Thoracic aorta (tissue), 2 donors: ENCODE measurements at places on chromosomes 4 and X. TPM values are rescaled to one million over a fixed set of nuclear protein-coding genes. Genes with fewer than 3 reads are reported as not detected.

DNA sequence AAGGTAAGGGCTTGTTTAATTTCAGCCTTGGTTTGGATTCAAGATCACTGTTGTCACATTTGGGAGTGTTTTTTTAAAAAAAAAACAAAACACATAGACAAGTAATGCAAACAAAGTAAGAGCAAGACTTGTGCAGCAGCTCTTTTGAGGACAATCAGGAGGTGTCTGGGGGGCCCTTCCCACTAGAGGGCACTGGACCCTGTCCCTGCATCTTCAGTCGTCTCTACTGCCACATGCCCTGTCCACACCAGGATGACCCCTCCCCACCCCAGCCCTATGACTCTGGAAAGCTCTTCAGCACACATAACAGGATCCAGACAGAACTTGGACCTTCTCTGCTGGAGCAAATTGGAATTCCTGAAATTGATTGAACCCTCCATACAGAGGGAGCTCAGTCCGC, 71.0 kb downstream of the USP46 start:
- no peak for DNase-seq
- no peaks in the 10 kb centered on the region for H3K27me3 ChIP-seq
- H3K4me1 ChIP-seq: peaks cover 44% of the 10 kb centered on the region

GRCh38 chr4:95204873-95205272, 343.9 kb downstream of the UNC5C start:
- H3K27me3 ChIP-seq: no peaks in the 10 kb centered on the region
- no peak overlapping the region for H3K27ac ChIP-seq
- no peaks in the 10 kb centered on the region for H3K36me3 ChIP-seq
- H3K4me3 ChIP-seq: no peak overlapping the region
- H3K4me1 ChIP-seq: no peaks in the 10 kb centered on the region

DNA sequence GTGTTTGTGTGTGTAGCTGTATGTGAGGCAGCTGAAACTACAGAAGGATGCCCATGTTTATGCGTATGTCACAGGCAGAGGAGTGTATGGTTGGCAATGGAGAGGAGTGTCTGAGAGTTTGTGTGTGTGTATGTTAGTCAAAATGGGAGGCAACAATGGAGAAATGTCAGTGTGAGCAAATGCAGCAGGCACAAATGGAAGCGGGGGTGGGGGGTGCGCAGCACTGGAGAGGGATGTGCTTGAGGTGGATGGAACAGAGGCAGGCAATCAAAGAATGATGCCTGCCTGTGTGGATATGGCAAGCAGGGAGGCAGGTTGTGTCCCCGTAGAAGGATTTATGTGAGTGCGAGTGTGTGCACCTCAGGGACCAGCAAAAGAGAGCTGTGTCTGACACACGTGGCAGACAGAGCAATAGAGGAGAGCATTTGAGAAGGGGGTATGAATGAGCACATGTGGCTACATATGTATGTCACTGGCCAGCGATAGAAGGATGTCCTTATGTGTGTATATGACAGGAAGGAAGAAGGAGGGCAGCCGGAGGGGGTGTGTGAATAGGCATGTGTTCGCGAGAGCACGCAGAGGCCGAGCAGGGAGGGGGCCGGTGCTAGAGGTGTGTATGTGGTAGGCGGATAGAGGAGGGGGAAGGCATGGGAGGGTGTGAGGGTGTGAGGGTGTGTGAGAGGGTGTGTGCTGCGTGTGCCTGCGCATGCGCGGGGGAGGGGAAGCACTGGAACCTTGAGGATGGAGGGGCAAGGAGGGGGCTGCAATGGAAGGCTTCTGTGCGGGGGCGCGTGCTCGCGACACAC, 1.1 kb downstream of the PJA1 start:
- H3K27me3 ChIP-seq: no peaks in the 10 kb centered on the region
- no peaks in the 10 kb centered on the region for H3K36me3 ChIP-seq
- DNase-seq: no peak
- no peak overlapping the region for H3K27ac ChIP-seq

- no peaks in the 10 kb centered on the region for H3K27me3 ChIP-seq
- H3K36me3 ChIP-seq: no peaks in the 10 kb centered on the region
- H3K4me1 ChIP-seq: no peaks in the 10 kb centered on the region
- no peak for DNase-seq
- H3K27ac ChIP-seq: no peak overlapping the region
These were observed 172.0 kb downstream of the FBXO8 start for GRCh38 chr4:174111422-174111821.

The BBS12 gene
- total RNA-seq: 3.0 TPM

The KDR gene
- 10.0 TPM for total RNA-seq

The GPR82 gene
- 0.41 TPM for total RNA-seq

DNA sequence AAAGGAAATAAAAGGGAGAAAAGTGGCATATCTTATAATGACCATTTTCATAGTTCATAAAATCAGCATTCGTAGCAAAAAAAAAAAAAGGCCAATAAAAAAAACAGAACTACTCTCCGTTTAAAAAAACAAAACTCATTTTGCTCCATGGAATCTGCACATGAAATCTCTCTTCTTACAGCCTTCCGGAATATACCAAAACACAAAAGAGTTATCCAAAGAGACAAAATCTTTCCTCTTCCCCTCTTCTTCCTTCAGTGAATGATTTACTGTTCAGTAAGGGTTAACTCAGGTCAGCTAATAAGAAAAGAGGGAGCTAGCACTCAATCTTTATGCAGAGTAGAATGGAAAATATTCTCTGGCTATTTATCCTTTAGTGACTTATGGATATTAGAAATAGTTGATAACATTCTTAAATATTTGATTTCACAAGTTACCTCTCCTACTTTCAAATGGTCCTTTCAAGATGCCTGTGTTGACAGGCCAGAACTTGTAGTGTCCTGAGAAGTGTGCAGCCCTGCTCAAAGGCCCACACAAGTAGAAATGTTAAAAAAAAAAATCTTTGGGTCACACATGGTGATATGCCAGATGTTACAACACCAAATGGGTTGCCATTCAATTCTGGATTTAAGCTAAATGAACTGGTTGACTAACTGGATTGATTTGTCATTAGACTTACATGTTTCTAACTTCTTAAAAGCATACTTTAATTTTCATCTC, 42.1 kb downstream of the PDGFC start:
- H3K27me3 ChIP-seq: no peaks in the 10 kb centered on the region
- no peak overlapping the region for H3K27ac ChIP-seq
- H3K4me1 ChIP-seq: peaks cover 4% of the 10 kb centered on the region
- no peak for DNase-seq

- H3K27ac ChIP-seq: peak overlapping the region; percentile 47
- DNase-seq: no peak
- H3K4me3 ChIP-seq: no peak overlapping the region
- no peaks in the 10 kb centered on the region for H3K36me3 ChIP-seq
- no peaks in the 10 kb centered on the region for H3K4me1 ChIP-seq
These were observed 18.0 kb downstream of the HDAC8 start for GRCh38 chrX:72554448-72555140.

DNA sequence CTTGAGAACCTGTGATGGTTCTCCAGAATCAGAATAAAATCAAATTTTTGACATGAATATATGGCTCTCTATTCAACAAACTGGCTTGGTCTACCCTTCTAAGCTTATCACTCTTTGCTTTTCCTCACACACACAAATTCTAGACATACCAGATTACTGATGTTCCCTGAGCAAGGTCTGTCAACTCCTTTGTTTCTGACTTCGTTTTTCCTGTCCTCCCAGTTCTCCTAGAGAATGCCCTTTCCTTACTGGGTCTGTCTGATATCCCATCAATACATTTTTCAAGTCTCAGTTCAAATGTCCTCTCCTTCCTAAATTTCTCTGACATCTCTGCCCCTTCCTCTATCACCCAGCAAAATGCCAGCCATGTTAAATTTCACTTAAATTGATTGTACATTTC, 202.1 kb upstream of the IGFBP7 start:
- H3K27ac ChIP-seq: no peak overlapping the region
- H3K4me3 ChIP-seq: no peak overlapping the region
- no peaks in the 10 kb centered on the region for H3K36me3 ChIP-seq
- no peak for DNase-seq
- H3K4me1 ChIP-seq: no peaks in the 10 kb centered on the region

- H3K36me3 ChIP-seq: no peaks in the 10 kb centered on the region
- no peak overlapping the region for H3K4me3 ChIP-seq
- DNase-seq: no peak
These were observed 3.7 kb downstream of the SMS start for GRCh38 chrX:21944136-21944615.

The FAM184B gene
- not detected for total RNA-seq

The DUX4 gene
- not detected for total RNA-seq

The CD38 gene
- total RNA-seq: 3.2 TPM

DNA sequence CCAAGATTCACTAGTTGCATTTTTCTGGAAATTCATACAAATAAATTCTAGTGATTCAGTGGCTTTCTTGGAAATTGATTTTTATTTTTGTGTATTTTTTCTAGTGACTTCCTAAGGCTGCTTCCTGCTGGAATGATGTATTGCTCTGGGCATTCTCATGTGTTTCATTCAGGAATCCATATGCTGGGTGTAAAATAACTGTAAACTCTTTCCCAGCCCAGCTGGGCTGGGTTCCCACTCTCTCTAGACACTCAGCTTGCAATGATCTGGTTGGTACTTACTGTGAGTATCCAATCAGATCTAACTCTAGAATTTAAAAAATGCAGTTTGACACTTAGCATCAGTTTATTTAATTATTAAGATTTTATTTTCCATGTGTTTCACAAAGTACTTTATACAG, 882.2 kb downstream of the STIM2 start:
- no peak overlapping the region for H3K4me3 ChIP-seq
- no peaks in the 10 kb centered on the region for H3K36me3 ChIP-seq
- no peaks in the 10 kb centered on the region for H3K27me3 ChIP-seq

GRCh38 chr4:68110441-68110840, 19.2 kb downstream of the TMPRSS11F start:
- no peaks in the 10 kb centered on the region for H3K4me1 ChIP-seq
- no peak for DNase-seq
- no peak overlapping the region for H3K4me3 ChIP-seq
- H3K36me3 ChIP-seq: no peaks in the 10 kb centered on the region

GRCh38 chr4:7067126-7067451, 775 bp downstream of the GRPEL1 start:
- peaks cover 25% of the 10 kb centered on the region for H3K4me1 ChIP-seq
- no peaks in the 10 kb centered on the region for H3K27me3 ChIP-seq
- H3K4me3 ChIP-seq: peak overlapping the region; percentile 98
- H3K36me3 ChIP-seq: peaks cover 14% of the 10 kb centered on the region
- no peak for DNase-seq

GRCh38 chr4:7512428-7512827, 77.7 kb upstream of the PSAPL1 start:
- H3K4me3 ChIP-seq: no peak overlapping the region
- no peak overlapping the region for H3K27ac ChIP-seq
- no peaks in the 10 kb centered on the region for H3K27me3 ChIP-seq
- H3K36me3 ChIP-seq: no peaks in the 10 kb centered on the region
- DNase-seq: no peak
- peaks cover 3% of the 10 kb centered on the region for H3K4me1 ChIP-seq

- H3K27ac ChIP-seq: peak overlapping the region; percentile 92
- H3K36me3 ChIP-seq: no peaks in the 10 kb centered on the region
- DNase-seq: no peak
- no peaks in the 10 kb centered on the region for H3K27me3 ChIP-seq
These were observed 639 bp upstream of the PRDM5 start for GRCh38 chr4:120923207-120923522.

The TSPAN7 gene
- total RNA-seq: 17.7 TPM

DNA sequence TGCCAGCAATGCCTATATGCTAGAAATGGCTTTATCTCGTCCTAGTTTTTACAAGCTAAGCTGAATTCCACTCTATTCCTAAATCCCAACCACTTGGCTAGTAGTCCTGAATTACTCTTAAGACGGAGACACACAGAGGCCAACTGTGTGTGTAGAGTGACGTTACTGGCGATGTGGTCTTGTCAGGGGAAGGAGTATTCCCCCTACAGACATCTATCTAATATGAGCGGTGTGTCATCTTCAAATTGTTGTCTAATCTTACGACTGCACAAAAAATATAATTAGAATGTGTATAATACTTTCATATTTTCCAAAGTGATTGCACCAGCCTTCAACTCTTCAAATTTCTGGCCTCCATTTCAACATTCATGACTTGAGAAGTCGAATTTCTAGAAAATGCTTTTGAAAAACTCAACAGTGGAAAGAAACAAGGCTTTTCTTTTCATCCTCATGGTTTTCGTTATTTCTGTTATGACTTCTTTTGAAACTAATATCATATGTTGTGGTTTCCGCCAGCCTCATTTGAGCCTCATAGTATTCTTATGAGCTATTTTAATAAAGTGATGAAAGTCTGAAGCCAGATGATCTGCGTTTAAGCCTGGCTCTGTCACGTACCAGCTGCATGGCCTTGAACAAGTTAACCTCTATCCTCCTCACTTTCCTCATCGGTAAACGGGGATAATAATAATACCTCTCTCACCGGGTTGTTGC, 132.3 kb downstream of the SOWAHB start:
- no peaks in the 10 kb centered on the region for H3K4me1 ChIP-seq
- peaks cover 22% of the 10 kb centered on the region for H3K36me3 ChIP-seq
- H3K4me3 ChIP-seq: no peak overlapping the region

The NAP1L3 gene
- 14.0 TPM for total RNA-seq

The AWAT2 gene
- not detected for total RNA-seq

DNA sequence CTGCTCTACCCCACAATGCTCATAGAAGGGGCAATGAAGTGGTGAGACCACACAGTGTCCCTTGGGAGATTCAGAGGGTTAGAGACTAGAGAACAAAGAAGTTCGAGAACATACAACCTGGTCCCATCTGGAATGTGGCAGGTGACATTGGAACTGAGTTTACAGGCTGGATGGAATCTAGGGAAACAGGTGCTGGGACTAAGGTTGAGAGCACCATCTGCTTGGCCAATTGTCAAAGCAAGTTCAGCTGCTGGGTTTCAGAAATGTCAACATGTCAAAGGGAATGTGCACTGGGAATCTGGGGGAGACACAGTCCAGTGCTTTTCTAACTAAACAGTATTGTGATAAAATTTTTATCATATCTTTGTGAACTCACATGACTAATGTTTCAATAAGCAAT, 15.9 kb upstream of the FAM13A start:
- DNase-seq: no peak
- H3K4me1 ChIP-seq: no peaks in the 10 kb centered on the region
- no peaks in the 10 kb centered on the region for H3K36me3 ChIP-seq

- H3K27me3 ChIP-seq: no peaks in the 10 kb centered on the region
- H3K4me3 ChIP-seq: no peak overlapping the region
- H3K36me3 ChIP-seq: no peaks in the 10 kb centered on the region
- no peaks in the 10 kb centered on the region for H3K4me1 ChIP-seq
- H3K27ac ChIP-seq: no peak overlapping the region
- no peak for DNase-seq
These were observed 15.2 kb upstream of the SYTL4 start for GRCh38 chrX:100747090-100747489.

The GPRIN3 gene
- 5.7 TPM for total RNA-seq

DNA sequence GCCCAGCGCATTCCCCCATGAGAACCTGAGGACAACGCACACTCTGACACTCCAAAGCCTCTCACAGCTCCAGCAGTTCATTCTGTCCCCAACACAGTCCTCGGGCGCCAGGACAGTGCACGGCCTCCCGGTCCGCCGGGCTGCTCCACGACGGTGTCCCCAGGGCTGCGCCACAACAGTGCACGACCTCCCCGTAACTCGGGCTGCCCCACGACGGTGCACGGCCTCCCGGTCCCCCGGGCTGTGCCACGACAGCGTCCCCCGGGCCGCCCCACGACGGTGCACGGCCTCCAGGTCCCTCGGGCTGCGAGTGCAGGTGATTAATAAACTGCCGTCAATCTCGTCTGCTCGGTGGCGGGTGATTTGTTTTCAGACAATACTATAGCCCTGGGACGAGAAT, 585.1 kb upstream of the FRG1 start:
- H3K27ac ChIP-seq: no peak overlapping the region
- no peak overlapping the region for H3K4me3 ChIP-seq
- H3K27me3 ChIP-seq: no peaks in the 10 kb centered on the region
